Camera-type eye (tissue), 1 donor: ENCODE measurements at places on chromosomes 2 and 18. TPM values are rescaled to one million over a fixed set of nuclear protein-coding genes. Genes with fewer than 3 reads are reported as not detected.

MLPH gene
- 10.6 TPM for total RNA-seq

ONECUT2 gene
- 10.5 TPM for total RNA-seq

SERTAD2 gene
- total RNA-seq = 23.8 TPM

FAM228B gene
- total RNA-seq = 45.6 TPM

SERPINB7 gene
- not detected for total RNA-seq
